ENCODE measurements at places on chromosomes 11 and 22.

DNA sequence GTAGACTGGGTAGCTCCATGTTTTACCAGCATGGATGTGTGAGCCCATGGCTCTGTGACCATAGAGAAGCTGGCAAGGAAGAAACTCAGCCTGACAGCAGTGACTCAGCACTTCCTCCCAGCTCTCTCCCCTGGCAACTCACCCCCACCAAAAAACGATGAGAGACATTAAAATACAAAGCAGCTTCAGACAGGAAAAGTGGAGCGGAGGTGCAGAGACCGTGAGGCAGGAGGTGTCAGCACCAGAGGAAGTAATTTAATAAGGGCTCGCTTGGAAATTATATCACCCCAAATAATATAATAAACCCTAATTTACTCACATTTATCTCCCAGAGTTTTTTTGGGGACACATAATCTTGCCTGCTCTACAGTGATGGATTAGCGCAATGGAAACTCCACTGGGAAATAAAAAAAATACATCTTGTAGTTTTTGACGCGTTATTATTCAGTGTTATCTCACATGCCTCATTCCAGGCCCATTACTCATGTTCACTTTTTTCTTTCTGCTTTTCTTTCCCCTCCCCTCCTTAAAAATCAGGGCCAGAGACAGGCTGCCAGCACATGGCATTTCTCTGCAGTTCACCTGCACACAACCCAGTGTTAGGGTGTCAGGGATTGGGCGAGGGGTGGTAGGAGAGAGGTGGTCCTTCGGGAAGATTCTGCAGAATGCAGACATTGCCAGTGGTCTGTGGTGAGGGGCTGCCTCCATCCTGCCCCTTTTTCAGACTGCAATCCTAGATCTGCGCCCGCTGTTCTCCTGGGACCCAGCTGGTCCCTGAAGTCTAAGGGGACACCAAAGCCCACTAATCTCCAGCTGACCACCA is 170.8 kb downstream of the BUD13 start:
- ATAC-seq = no peak

DNA sequence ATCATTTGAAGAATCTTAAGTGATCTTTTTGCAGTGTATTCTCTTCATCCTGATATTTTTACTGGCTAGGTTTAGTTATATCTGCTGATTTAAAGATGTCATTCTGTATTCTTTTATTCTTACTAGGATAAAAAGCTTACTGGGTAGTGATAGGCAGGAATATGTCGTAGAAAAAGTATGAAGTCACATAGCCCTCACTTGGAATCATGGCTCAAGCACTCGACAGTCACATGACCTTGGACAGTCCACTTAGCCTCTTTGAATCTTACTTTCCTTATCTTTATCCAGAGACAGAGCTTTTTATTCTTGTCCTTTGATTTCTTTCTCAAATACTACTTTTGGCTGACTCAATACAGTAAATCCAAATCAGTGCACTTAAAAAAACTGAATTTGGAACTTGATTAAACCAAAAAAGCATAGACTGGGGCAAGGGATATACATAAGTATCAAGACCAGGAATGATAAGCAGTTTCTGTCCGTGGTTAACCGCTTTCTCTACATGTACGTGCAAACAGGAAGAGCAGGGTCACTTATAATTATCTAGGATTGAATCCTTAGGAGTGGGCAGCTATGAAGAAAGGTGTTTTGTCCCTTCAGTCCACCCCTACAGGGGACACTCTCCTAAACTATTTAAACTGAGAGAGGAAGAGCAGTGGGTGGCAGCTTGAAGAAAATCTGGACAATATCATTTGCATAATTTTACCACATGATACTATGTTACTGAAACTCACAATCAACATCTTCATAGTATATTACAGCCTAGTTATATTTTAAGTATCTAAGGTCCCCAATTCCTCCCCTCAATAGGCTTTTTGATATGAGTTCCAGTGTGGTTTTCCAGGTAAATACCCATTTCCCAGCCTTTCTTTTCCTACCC is 8.0 kb downstream of the MMP7 start:
- no peak for ATAC-seq

- no peak for ATAC-seq
Observed at GRCh38 chr11:69866648-69867047, 47.4 kb upstream of the FGF3 start.

DNA sequence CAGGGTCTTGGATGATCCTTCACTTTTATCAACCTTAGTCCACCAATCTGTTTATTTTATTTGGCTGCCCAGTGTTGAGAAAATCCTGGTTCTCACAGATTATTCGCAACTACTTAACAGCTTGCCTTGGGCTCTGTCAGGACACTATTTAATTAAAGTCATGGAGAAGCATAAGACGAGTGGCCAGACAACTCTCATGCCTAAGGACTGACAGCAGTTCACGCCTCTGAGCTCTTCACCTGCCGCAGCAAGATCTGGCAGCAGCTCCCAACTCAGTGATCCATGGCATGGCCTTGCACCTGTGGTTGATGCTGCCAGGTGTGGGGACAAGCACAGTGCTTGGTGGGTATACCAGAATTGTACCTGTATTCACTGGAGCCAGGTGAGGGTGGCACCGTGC is 37.8 kb downstream of the HIRA start:
- no peak for ATAC-seq

DNA sequence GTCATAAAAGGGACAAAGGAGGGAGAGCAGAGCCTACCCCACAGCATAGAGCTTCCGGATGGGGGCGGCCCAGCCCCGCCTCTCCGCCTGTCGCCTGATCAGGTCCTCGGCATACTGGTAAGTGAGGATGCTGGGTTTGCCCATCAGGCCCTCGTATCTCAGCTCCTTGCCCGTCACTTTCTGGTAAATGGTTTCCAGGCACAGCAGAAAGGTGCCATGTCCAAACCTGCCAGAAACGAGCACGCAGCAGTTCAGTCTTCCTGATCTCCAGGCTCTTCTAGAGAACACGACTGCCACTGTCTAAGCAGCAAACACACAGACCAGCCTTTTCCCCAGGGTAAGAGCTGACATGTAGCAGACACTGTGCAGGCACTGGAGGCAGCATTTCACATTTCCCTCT is 17.4 kb upstream of the TMEM121B start:
- no peak for ATAC-seq

- ATAC-seq = no peak
Observed at GRCh38 chr11:93921695-93922468, 71.5 kb upstream of the VSTM5 start.

- no peak for ATAC-seq
Observed at GRCh38 chr22:21807544-21808529, 59.6 kb downstream of the MAPK1 start.

DNA sequence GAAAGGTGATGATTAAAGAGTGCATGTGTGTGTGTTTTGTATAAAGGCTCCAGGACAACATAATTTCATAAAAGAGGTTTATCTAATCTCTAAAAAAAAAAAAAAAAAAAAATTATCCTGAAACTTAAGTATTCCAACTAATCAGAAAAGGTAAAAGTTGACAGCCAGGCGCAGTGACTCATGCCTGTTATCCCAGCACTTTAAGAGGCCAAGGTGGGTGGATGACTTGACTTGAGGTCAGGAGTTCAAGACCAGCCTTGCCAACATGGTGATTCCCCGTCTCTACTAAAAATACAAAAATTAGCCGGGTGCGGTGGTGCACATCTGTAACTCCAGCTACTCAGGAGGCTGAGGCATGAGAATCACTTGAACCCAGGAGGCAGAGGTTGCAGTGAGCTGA is 632.7 kb upstream of the CHORDC1 start:
- ATAC-seq = no peak

GRCh38 chr11:94107363-94107762 is 21.3 kb upstream of the PANX1 start:
- ATAC-seq = no peak

GRCh38 chr11:91261513-91261912 is 963.1 kb upstream of the FAT3 start:
- no peak for ATAC-seq

DNA sequence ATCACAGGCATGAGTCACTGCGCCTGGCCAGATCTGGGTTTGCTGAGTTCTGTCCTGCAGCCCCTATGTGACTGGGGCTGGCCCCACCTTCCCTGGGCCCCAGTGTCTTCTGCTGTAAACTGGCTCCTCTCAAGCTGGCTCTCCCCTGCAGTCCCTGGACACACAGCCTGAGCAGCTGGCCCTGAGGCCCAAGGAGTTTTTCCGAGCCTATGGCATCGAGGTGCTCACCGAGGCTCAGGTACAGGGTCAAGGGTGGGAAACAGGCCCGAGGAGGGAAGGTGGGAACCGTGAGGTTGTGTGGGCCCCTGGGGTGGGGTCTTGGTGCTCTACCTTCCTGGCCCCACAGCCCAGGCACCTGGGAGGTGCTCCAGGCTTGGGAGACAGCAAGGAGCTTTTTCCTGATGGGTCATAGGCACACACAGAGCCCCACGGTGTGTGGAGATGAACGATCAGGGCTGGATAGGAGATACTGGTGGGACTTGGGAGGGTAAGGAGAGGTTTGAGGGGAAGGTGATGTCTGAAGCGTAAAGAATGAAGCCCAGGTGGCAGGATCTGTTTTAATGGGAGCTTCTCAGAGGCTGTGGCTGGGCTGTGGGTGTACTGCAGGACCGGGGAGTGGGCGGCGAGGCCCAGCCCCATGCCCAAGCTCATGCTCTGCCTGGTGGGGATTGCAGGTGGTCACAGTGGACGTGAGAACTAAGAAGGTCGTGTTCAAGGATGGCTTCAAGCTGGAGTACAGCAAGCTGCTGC is 6.4 kb upstream of the LZTR1 start:
- ATAC-seq = no peak

- no peak for ATAC-seq
Observed at GRCh38 chr22:37822079-37822833, 926 bp upstream of the GALR3 start.

GRCh38 chr11:33701302-33702230 is 940 bp upstream of the C11orf91 start:
- ATAC-seq = no peak

DNA sequence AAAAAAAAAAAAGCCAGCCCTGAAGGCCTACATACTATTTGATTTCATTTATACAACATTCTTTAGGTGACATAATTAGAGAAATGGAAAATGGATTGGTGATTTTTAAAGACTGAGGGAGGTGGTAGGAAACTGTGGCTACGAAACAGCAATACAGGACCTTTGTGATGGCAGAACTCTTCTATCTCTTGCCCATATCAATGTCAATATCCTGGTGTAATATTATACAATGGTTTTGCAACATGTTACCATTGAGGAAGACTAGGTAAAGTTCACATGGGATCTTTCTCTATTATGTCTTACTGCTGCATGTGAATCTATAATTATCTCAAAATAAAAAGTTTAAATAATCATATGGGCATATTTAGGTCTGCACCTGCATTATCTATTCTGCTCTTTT is 371.2 kb downstream of the ETS1 start:
- ATAC-seq = no peak

GRCh38 chr11:88383447-88383846 is 45.9 kb upstream of the CTSC start:
- ATAC-seq = no peak

DNA sequence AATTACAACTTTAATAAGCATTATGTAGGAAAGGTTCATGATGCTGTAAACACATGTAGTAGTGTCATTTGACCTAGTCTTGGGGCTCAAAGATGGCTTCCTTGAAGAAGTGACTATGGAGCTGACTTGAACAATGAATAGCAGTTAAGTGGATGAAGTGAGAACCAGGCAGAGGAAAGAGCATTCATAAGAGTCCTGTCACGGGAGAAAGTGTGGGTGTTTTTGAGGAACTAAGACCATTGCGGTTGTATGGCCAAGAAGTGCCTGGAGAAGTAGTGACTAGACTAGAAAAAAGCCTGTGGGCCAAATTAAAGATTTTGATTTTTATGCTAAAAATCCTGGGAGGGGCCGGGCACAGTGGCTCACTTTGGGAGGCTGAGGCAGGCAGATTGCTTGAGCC is 7.2 kb upstream of the IL18BP start:
- ATAC-seq = peak; percentile 51

GRCh38 chr11:35994421-35994820 is 50.6 kb downstream of the LDLRAD3 start:
- no peak for ATAC-seq

DNA sequence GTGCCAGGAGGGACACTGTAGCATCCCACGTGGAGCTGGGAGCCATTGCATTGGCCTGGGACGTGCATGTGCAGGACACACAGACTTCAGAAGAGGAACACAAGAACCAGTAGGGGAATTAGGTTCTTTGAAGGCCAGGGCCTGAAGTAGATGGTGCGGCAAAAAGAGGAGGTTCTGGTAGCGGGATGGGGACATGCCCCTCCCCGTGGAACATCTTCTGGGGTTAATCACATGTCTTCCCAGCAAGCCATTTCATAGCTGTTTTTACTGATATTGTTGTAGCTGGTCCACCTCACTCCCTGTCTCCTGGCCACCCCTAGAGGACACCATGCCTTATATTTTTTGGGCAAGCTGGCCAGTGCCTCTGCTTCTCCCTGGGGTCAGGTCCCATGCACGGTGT is 74.3 kb downstream of the SCN3B start:
- no peak for ATAC-seq

GRCh38 chr11:67268081-67268961 is 2.0 kb downstream of the GRK2 start:
- peak; percentile 68 for ATAC-seq

DNA sequence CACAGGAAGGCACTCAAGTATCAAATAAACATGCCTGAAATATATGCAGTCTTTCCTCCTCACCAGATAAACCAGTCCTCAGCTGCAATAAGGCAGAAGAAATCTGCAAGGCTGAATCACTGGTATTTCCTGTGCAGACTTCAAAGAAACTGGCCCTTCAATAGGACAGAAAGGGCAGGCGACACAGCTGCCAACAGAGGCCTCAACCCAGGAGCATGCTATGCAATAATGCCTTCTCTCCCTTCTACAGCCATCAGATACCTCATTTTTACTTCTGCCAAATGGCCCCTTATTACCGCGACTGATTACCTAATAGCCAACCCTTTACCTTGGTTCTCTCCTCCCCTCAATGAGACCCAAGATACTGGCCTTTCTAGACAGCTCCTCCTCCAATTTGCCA is 8.0 kb downstream of the NUMA1 start:
- peak; percentile 45 for ATAC-seq

DNA sequence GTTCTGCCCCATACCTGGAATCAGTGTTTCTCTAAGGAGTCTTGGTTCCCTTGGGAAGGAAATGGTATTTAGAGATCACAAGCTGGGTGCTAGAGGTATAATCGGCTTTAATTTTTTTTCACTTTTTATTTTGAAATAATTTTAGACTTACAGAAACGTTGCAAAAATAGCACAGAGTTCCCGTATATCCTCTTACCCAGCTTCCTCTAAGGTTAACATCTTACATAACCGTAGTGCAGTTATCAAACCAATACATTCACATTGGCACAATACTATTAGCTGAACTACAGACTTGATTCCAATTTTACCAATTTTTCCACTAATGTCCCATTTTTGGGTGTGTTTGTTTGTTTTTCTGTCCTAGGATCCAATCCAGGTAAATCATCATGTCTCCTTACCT is 63.8 kb downstream of the RBX1 start:
- no peak for ATAC-seq

GRCh38 chr11:66850235-66850587 is 6.7 kb upstream of the LRFN4 start:
- ATAC-seq = no peak

GRCh38 chr22:40213478-40213877 is 35.8 kb downstream of the TNRC6B start:
- ATAC-seq = no peak

GRCh38 chr11:46456269-46457001 is 64.9 kb upstream of the CHRM4 start:
- no peak for ATAC-seq

- ATAC-seq = no peak
Observed at GRCh38 chr11:133509924-133510697, 22.2 kb downstream of the OPCML start.

Data from activated CD4-positive, CD25-positive, alpha-beta regulatory T cell treated with anti-CD3 and anti-CD28 coated beads, Interleukin-2, amount 50 U/mL, for 24 hours (primary cell).